ENCODE measurements at places on chromosomes 5 and 9. TPM values are rescaled to one million over a fixed set of nuclear protein-coding genes. Genes with fewer than 3 reads are reported as not detected.

DNA sequence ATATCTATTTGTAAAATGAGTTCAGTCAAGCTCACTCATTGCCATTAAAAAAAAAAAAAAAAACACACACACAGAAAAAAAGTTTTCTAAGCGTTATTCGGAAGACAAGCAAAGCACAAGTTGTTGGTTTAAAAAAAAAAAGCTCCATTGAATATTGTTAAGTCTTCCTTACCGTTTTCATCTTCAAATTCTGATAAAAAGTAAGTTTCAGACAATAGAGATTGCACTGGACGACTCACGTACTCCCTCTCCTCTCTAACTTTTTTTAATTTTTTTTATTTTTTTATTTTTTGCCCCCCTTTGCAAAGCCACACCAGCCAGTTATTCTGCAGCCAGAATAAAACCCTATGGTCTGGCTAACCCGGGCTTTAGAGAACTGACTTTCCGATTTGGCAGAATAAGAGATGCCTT, 544 bp downstream of the ADAMTS6 start:
- no peaks in the 10 kb centered on the region for H3K36me3 ChIP-seq
- no peak for DNase-seq
- no peak overlapping the region for H3K4me3 ChIP-seq
- peaks cover 10% of the 10 kb centered on the region for H3K4me1 ChIP-seq

GRCh38 chr5:11329679-11330078, 568.6 kb upstream of the DAP start:
- H3K36me3 ChIP-seq: no peaks in the 10 kb centered on the region
- no peaks in the 10 kb centered on the region for H3K4me1 ChIP-seq
- no peaks in the 10 kb centered on the region for H3K27me3 ChIP-seq
- no peak overlapping the region for H3K27ac ChIP-seq
- H3K4me3 ChIP-seq: no peak overlapping the region

DNA sequence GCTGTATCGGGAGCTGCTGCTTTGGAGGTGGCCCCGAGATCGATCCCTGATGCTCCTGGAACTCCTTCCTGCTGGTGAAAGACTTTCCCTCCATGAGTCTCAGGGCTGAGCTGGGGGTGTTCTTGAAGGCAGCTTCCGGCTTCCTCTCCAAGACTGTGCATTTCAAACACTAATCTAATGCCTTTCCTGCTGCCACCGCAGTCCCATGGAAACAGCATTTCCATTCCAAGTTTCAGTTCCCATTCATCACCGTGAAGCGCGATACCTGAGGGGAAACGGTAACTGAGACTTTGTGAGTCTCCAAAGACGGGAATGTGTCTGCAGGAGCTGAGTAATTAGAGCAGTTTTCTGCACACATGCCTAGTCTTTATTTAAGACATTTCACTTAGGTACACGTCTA, 230.1 kb downstream of the PAX5 start:
- no peaks in the 10 kb centered on the region for H3K4me1 ChIP-seq
- H3K4me3 ChIP-seq: no peak overlapping the region
- H3K27ac ChIP-seq: no peak overlapping the region
- DNase-seq: no peak
- no peaks in the 10 kb centered on the region for H3K36me3 ChIP-seq

Gene FAM221B
- total RNA-seq: not detected

Gene PCDHB15
- not detected for total RNA-seq

Data from activated CD4-positive, alpha-beta T cell treated with anti-CD3 and anti-CD28 coated beads for 36 hours (primary cell).